ENCODE measurements at places on chromosomes 13 and 19. TPM values are rescaled to one million over a fixed set of nuclear protein-coding genes. Genes with fewer than 3 reads are reported as not detected.

NAXD gene
- 19.9 TPM for total RNA-seq

MISP gene
- not detected for total RNA-seq

ZNF813 gene
- total RNA-seq: 6.6 TPM

HMG20B gene
- 44.0 TPM for total RNA-seq

VSTM2B gene
- total RNA-seq: not detected

KRTDAP gene
- total RNA-seq: not detected

ZNF583 gene
- total RNA-seq: 5.9 TPM

ODAD3 gene
- 0.11 TPM for total RNA-seq

CD22 gene
- not detected for total RNA-seq

CKM gene
- total RNA-seq: not detected

FGF9 gene
- 1.7 TPM for total RNA-seq

C19orf81 gene
- not detected for total RNA-seq

OR10H1 gene
- not detected for total RNA-seq

RASGRP4 gene
- total RNA-seq: 1.8 TPM

FXYD1 gene
- not detected for total RNA-seq

CGB8 gene
- total RNA-seq: not detected

MYO1F gene
- total RNA-seq: 68.0 TPM

ZNF585A gene
- total RNA-seq: 9.5 TPM

PRSS57 gene
- total RNA-seq: not detected

ZNF625 gene
- total RNA-seq: 3.8 TPM

PSG7 gene
- not detected for total RNA-seq

DCT gene
- 0.07 TPM for total RNA-seq

CD70 gene
- total RNA-seq: 63.1 TPM

All from CD8-positive, alpha-beta memory T cell (primary cell).